Renal pelvis (tissue), 12 donors: ENCODE measurements at places on chromosomes 2 and 18.
A peak's percentile ranks its signal among the peaks of the same experiment; 100 is the strongest.

- DNase-seq = no peak
These were observed 187.8 kb upstream of the SIX3 start for GRCh38 chr2:44753552-44754285.

DNA sequence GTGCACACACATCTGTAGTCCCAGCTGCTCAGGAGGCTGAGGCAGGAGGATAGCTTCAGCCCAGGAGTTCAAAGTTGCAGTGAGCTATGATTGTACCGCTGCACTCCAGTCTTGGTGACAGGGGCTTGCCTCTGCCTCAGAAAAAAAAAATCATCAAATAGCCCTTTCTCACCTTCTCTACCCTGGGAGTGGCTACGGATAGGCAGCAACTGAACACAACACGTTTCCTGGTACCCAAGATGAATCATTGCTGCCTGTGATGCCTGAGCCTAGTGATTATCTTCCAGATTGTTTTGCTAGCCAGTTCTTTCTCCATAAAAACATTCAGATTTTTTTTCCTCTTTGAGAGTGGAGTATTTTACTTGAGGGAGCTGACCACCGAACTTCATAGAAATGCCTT is 13.5 kb downstream of the INPP4A start:
- DNase-seq = no peak

GRCh38 chr2:31137211-31138036 is 816 bp downstream of the GALNT14 start:
- peak; percentile 5 for DNase-seq

GRCh38 chr2:72515696-72516095 is 310.1 kb downstream of the EXOC6B start:
- no peak for DNase-seq

DNA sequence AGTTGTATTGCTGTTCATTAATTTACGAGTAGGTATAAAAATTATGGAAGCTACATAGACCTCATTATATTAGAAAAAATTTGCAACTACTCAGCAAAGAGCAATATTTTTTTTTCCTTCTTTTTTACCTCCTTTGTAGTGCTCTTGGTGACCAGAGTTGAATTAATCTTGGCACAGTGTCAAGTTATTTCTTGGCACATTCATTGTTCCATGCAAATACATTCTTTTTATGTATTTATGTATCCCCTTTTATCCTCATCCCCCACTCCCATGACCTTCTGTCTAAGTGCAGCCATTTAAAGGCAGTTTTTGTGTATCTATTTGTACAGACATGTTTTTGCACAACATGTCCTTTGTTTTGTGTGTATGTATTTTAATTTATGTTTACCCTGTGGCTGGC is 224.5 kb downstream of the CCDC102B start:
- DNase-seq = no peak

- no peak for DNase-seq
These were observed 7.3 kb upstream of the DUSP2 start for GRCh38 chr2:96152304-96153161.

- DNase-seq = no peak
These were observed 118.3 kb upstream of the KLHL14 start for GRCh38 chr18:32891130-32891529.

DNA sequence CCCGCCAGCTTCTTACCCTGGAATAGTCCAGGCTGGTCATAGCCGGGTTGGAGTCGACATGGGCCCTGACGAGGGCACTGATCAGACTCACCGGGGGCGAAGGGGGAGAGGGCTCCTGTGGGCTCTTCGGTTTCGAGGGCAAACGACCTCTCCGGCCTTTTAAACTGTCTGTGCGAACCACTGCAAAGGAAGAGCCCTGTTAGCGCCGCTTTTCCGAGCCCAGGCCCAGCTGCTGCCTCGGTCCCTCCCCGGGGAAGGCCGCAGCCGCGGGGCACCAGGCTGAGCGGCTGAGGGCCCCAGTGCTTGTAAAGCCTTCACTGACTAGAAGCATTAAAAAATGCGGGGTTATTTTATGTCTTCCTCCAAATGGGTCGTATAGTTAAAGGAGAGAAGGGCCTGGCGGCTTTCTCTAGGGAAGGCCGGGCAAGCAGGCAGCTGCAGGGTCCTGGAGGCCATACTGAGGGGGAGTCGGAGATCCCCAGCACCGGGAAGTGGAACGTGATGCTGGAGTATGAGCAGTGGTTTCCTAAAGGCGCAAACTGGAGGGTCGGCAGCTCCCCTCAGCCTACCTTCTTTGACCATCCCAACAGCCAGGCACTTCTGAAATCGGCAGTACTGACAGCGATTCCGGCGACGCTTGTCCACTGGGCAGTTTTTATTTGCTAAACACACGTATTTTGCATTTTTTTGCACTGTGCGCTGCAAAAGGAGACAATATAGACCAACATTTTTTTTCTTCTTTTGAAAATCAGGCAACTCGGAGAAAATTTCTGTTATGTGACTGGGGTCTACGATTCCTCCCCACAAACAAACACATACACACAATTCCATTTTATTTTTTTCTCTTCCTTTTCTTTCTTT is 4.5 kb downstream of the NR4A2 start:
- no peak for DNase-seq

DNA sequence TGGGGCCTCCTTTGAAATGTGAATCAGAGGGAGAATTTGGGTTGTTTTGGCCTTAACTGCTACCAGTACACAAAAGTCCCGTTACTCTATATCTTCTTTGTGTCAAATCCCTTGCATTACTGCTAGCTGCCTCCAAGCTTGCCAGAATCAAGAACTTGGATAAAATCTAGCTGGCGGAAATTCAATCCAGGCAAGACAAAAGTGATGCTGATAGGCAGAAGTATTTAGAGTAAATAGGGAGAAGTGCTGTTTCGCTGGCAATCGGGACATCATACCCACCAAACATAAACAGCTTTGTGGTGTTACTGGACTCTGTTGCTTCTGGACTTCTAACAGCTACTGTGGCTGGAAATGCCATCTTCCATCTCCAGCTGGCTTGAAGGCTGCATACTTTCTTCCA is 2.5 kb downstream of the IFIH1 start:
- no peak for DNase-seq

DNA sequence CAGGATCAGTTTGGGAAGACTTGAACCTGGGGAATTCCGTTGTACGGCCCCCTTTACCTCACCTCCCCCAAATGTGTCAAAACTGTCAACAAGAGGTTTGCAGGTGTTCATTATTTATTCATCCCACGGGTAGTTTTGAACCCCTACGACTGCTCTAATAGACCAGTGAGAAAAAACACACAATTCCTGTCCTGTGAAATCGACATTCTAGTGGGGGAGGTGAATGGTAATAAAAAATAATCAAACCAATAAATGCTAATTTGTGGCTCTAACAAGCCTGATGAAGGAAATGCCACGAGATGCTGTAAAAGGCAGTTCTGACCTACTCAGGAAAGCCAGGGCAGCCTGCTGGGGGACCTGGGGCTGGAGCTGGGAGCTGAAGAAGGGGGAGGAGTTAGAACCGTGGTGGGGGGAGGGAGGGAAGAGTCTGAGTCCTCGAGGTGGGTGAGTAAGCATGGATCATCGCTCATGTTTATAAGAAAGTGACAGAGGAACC is 463 bp upstream of the DNAJB2 start:
- no peak for DNase-seq

GRCh38 chr2:216792222-216793021 is 67.4 kb downstream of the TNP1 start:
- peak; percentile 41 for DNase-seq

GRCh38 chr2:175187378-175187777 is 5.9 kb upstream of the ATP5MC3 start:
- no peak for DNase-seq

- DNase-seq = no peak
These were observed 207.0 kb downstream of the ZNF407 start for GRCh38 chr18:74804677-74805076.

- no peak for DNase-seq
These were observed 62.2 kb downstream of the PAPOLG start for GRCh38 chr2:60818272-60818671.

DNA sequence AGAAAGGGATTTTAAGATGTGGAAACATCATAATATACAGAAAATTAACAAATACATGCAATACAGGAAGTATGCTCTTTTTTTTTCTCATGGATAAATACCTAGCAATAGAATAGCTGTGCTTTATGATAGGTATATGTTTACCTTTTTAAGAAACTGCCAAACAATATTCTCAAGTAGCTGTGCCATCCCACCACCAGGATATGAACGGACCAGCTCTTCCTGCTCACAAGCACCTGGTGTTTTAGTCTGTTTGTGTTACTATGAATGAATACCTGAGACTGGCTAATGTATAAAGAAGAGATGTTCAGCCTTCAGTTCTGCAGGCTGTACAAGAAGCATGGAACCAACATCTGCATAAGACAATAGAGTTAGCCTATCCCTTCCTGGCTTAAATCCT is 19.9 kb upstream of the UGT1A8 start:
- DNase-seq = no peak

DNA sequence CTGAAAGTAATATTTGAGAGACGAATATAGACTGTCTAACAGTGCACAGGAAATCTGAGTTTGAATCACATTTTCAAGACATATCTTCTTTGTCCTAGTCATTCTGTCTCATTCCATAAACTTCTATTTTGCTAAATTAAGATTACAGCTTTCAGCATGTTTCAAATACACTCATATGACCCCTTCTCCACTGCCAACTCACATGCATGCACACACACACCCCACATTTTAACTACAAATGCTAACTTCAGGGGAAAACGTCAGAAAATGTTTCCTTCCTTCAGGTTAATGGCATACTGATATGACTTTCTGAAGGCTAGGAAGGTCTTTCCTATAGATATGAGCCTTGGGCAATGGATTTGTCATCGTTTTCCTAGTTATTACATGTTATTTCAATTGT is 373.7 kb downstream of the RBM43 start:
- DNase-seq = no peak

DNA sequence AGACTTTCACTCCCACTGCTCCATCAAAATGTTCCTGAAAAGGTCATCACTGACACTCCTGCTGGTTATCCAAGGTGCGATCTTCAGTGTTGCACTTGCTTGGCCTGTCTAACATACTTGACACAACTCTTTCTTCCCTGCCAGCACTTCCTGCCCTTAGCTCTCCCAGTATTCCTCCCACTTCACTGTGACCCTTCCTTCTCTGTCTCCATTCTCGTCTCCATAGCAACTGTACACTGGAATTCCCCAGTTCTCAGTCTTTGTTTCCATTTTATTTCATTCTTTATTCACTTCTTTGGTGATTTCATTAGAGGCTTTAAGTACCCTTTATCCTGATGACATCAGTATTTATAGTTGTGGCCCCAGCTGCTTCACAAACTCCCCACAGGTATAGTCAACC is 333.0 kb downstream of the IRS1 start:
- DNase-seq = no peak

DNA sequence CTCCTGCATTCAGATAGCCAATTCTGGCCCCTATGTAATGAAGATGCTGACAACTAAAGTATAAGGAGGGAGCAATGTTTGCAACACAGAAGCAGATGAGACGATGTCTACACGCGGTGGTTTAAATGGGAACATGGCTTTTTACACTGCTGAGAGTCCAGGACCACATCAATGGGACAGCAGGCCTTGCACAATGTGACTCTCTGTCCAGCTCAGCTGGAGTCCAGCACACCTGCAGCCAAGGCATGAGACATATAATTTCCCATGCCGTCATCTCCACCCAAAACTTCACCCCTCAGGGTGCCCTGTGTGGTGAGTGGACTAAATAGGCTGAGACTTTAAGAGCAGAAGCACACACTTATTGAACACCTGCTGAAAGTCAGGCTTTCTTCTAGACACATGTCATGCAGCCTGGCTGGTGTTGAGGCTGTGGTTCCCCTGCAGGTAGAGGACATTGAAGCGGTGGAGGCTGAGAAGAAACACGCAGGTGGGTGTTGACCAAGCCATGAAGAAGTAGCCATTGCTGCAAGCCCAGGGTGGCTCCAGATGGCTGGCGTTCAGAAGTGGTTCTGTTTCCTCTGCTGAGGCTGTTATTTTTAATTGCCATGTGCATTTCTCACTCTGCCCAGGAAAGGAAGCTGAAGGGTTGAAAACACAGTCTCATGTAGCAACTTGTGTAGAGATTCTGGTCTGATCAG is 345.6 kb downstream of the MYCN start:
- no peak for DNase-seq

DNA sequence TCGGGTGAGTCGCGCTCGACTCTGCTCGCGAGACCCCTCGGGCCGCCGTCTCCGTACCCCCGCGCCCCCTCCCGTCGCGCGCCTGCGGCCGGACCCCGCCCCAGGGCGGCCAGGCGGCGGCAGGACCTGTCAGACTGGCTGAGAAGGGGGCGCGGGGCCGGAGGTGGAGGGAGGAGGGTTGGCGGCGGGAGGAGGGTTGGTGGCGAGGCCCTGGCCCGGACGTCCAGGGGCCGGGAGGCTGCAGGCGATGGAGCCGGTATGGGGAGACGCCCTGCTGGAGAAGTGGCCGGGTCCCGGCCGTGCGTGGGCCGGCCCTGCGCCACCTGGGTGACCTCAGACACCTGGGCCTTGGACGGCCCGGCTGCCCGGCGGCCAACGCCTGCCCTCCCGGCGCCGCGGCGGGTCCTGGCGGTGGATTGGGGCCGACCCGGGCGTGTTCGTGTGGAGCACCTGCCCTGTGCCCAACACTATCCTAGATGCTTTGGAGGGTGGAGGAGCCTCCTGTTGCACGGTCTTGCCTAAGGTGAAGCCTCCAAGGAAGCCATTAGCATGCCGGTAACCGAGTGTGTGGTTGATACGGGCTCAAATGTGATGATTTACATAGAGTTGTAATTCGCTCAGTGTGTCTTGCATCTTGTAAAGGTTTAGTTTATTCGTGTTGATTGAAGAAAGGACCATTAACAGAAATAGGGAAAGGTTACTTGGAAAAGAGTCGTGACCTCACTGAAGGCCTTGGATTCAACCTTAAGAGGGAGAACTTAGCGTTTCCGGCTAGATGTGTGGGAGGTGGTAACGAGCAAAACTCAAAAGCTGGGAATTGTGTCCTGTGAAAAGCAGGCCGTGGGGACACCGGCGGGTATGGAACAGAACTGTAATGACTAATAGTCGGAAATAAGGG is 550 bp downstream of the MYL12B start:
- DNase-seq = no peak

DNA sequence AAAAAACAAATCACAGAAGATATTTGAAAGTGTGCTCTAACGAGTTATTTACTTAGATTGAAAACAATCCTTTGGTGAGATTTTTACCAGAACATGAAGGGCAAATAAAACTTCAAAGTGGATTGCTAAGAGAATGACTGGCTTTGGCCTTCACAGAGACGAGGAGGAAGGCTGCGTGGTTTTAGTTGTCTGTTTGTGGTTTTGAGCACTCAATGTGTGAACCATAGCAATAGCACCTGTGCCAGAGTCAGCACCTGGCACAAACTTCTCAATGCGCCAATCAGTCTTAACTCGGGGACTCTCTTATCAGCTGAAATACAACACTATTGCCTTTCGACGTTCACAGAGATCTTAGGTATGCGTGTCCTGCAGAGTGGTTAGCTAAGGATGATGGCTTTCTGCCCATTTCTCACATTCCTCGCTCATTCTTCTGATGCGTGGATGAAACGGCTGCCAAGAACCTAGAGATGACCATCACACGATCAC is 70.0 kb downstream of the MBP start:
- no peak for DNase-seq

GRCh38 chr2:3280197-3280596 is 97.4 kb downstream of the EIPR1 start:
- no peak for DNase-seq
